Glomerular endothelial cell (primary cell): ENCODE measurements at places on chromosomes 2 and 18.

GRCh38 chr2:68436270-68436669 is 30.8 kb downstream of the FBXO48 start:
- DNase-seq: no peak

GRCh38 chr2:144834998-144835633 is 315.2 kb upstream of the ZEB2 start:
- DNase-seq: no peak

DNA sequence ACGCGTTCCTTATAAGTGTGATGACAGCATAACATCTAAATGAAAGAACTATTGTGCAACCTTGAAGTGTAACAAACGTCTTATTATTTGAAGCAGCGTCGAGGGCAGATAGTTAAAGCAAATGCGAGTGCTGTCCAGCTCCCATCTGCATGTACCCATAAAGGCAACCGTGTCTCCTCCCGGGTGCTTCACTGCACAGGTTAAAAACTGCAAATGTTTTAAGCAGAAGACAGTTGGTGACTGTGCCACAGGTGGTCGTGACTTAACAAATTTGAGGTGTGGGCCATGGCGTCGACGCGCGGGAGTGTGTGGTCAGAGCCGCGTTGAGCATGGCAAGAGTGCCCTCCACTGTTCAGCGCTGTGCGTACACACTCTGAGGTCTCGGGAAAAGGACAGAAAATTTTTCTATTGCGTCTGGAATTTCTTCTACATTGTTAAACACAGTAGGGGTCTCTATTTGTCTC is 6.4 kb downstream of the SALL3 start:
- no peak for DNase-seq

GRCh38 chr2:1586923-1587840 is 157.1 kb downstream of the PXDN start:
- DNase-seq: no peak

- DNase-seq: no peak
Observed at GRCh38 chr2:100407073-100407472, 10.4 kb downstream of the CHST10 start.

DNA sequence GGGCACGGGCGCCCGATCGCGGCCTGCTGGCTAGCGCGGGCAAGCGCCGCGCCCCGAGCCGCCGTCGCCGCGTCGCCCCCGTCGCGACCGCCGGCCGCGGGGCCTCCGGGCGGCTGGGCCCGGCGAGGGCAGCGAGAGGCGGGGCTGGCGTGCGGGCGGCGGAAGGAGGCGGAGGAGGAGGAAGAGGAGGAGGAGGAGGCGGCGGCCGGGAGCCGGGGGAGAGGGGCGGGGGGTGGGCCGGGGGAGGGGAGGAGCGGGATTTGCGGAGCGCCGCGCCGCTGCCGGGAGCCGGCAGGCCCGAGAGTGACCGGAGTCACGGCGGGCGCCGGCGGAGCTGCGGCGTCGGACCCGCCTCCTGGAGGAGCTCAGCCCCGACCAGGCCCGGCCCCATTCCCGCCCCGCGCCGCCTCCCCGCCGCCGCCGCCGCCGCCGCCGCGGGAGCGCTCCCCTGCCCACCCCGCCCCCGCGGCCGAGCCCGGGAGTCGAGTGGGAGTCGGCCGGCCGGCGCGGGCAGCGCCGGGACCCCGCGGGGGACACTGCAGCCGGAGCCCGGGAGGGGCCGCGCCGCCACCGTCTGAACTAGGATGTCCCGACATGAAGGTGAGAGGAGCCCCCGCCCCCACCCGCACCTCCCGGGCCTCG is at the start of gene KCMF1:
KCMF1 (plus strand) TSS at position 294 of the 642 bp plus-strand sequence; CDS start at position 585, 291 bp downstream.
- DNase-seq: no peak

GRCh38 chr2:117055499-117056375 is 758.8 kb upstream of the DDX18 start:
- no peak for DNase-seq

DNA sequence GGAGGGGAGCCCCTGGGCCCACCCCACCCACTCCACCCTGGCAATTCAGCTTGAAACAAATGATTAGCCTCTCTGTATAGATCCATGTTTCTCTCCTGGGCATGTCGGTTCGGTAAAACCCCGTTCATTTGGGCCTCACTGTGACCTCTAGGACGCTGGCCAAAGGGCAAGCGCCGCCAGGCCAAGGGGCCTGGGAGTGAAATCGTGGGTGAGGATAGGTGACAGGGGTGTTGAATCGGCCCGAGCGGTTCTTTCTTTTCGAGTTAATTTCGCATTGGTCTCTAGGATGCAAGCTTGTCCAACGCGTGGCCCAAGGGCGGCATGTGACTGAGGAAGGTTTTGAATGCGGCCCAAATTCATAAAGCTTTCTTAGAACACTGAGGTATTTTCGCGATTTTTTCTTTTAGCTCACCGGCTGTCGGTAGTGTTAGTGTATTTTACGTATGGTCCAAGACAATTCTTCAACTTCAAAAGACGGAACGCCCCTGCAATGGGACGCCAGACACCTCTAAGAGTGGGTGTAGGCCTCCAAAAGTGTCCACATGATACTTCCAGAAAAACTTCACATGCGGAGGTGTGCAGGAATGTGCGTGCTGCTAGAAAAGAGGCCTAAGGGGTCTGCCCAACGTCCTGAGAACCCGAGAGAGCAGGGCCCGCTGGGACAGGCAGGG is 9.8 kb upstream of the ARID5A start:
- no peak for DNase-seq

- DNase-seq: no peak
Observed at GRCh38 chr18:11320986-11321385, 171.6 kb upstream of the PIEZO2 start.

GRCh38 chr2:39432701-39433100 is 4.4 kb downstream of the MAP4K3 start:
- no peak for DNase-seq

GRCh38 chr18:62773691-62774090 is 58.4 kb downstream of the PHLPP1 start:
- DNase-seq: no peak

GRCh38 chr2:76274160-76274559 is 563.4 kb upstream of the GCFC2 start:
- no peak for DNase-seq

GRCh38 chr2:160061944-160062291 is 497 bp downstream of the PLA2R1 start:
- no peak for DNase-seq

- no peak for DNase-seq
Observed at GRCh38 chr2:158337018-158337417, 119.5 kb downstream of the CCDC148 start.

DNA sequence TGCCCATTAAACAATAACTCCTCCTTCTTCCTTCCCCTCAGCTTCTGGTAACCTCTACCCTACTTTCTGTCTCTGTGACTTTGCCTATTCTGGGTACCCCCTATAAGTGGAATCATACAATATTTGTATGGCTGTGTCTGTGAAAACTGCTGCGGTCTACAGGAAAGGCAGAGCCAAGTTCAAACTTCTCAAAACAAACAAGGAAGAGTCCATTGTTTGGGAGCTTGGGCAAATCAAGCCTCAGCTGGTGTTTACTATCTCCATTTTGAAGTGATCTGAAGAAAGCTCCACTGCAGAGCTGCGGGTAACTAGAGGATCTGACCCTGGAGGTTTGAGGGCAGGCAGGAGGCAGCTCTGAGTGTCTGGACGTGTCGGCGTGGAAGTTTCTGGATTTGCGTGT is 48.6 kb upstream of the DAPL1 start:
- no peak for DNase-seq

- DNase-seq: peak; percentile 20
Observed at GRCh38 chr2:97806738-97807618, 93.6 kb downstream of the ZAP70 start.

GRCh38 chr2:168585700-168586099 is 129.6 kb downstream of the CERS6 start:
- no peak for DNase-seq

DNA sequence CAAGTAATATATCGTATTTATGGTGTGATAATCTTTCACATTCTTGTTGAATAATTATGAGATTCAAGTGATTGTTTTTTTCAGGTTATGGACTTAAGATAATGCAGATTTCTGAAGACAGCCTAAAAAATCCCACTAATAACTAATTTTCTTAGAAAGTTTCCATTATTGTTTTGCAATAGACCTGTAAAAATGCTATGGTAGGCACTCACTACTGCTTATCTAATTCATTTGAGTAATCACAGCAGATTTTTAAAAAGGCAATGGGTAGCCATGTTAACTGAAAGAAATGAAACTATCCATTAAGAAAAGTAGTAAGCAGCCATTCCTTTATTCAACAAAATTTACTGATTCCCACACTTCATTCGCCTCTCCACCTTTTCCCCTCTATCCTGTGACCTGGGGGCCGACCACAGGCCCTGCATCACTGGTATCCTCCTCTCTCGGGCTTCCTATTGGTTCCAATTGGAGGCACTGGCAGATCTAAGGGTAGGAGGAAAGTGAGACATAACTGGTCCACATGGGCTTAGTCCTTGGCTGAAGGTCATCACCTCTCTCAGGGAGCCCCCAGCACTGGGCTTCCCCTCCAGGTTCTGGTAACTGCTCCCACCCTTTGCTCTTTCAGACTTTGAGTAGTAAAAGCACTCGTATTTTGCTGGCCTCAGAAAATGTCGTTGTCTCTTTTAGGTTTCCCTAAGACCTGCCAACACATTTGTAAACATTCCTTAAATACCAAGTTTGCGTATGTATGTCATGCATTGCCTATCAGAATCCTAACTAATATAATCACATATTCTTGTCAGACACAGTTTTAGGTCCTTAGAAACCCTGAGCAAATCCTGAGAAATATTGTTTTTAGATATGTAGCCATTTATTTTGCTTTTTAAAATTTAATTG is 18.5 kb downstream of the RBMS1 start:
- DNase-seq: no peak

GRCh38 chr2:84963692-84964405 is 7.1 kb upstream of the KCMF1 start:
- no peak for DNase-seq

GRCh38 chr2:36615222-36615621 is 17.3 kb upstream of the FEZ2 start:
- DNase-seq: no peak

- no peak for DNase-seq
Observed at GRCh38 chr2:133690780-133691179, 122.5 kb upstream of the NCKAP5 start.

- DNase-seq: no peak
Observed at GRCh38 chr18:76144844-76145243, 350.2 kb downstream of the ZNF516 start.
